ENCODE measurements at places on chromosomes 12 and 14.

- no peak for DNase-seq
These were observed 118.8 kb downstream of the DPF3 start for GRCh38 chr14:72774894-72775620.

DNA sequence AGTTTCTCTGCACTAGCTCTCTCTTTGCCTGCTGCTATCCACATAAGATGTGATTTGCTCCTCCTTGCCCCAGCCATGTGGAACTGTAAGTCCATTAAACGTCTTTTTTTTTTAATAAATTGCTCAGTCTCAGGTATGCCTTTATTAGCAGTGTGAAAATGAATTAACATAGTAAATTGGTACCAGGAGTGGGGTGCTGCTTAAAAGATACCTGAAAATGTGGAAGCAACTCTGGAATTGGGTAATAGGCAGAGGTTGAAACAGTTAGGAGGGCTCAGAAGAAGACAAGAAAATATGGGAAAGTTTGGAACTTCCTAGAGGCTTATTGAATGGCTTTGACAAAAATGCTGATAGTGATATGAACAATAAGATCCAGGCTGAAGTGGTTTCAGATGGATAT, 159.8 kb downstream of the FSCB start:
- DNase-seq: no peak

DNA sequence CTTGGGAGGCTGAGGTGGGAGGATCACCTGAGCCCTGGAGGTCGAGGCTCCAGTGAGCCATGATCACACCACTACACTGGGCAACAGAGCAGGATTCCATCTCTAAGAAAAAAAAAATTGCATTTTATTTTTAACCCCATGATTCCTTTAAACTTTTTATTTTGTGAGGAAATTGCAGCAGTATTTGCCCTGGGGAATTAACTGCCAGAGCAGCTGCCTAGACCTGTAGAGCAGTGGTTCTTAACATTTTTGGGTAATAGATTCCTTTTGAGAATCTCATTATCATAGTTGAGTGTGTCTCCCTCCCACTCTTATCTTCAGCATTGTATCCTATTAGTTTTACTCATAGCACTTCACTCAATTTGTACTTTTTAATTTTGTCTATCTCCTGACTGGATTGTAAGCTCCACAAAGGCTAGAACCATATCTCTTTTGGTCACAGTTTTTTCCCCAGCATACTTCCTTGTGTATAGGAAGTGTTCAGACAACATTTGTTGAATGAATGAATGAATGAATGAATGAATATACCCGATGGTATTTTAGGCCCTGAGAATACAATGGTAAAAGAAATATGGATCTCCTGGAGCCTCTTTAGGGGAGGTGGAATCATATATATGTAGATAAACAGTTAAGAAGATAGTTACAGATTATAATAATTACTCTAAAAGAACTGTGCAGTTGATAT, 40.6 kb downstream of the BRMS1L start:
- no peak for DNase-seq

GRCh38 chr14:73245480-73246325, 8.4 kb downstream of the PAPLN start:
- DNase-seq: peak; percentile 48

DNA sequence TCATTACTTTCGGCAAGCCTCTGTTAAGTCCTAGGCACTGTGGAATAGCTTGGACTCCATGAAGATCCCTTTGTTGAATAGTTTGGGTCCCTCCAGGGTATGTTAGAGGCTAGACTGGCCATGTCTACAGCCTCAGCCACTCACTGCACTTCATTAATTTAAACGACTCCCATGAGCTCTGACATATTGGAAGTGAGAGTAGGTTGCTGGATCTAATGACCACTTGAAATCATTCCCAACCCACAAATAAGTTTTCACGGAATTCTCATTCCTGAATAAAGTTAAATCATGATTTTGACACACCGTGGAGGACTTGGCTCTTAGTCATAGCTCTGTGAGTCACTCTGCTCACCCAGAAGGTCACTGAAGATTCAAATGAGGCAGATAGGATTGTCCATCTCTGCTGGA, 21.4 kb upstream of the APPL2 start:
- DNase-seq: peak; percentile 41

DNA sequence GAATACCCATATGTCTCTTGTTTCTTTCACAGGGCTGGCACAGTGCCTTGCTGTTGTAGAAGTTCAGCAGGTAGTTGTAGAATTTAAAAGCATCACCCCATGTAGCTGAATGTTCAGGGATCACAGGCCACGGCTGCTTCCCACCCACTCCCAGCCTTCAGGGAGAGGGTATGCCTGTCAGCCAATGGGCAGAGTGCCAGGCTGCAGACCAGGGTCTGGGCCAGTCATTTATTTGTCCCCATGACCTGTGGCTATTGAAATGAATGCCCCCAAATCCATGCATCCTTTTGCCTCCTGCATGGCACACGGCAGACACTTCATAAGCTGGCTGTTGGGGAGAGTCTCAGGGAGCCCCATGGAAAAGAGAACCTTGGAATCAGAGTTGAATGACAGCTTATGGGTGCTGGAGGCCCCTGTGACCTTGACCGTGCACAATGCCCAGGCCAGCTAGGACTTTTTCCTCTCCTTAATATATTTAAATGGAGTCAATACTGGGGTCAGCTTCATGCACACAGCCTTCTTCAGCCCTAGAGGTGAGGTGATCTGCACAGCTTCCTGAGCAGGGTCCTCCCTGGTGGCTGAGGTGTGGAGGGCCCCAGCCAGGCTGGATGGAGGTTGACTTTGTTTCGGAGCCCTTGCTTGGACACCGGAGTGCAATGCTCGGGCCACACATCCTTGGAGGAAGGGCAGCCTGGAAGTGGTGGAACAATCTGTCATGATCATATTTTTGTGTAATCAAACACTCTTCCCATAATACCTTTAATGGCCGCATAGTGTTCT, 45.3 kb downstream of the PRMT8 start:
- no peak for DNase-seq

GRCh38 chr14:61841145-61841544, 78.9 kb downstream of the SNAPC1 start:
- peak; percentile 40 for DNase-seq

DNA sequence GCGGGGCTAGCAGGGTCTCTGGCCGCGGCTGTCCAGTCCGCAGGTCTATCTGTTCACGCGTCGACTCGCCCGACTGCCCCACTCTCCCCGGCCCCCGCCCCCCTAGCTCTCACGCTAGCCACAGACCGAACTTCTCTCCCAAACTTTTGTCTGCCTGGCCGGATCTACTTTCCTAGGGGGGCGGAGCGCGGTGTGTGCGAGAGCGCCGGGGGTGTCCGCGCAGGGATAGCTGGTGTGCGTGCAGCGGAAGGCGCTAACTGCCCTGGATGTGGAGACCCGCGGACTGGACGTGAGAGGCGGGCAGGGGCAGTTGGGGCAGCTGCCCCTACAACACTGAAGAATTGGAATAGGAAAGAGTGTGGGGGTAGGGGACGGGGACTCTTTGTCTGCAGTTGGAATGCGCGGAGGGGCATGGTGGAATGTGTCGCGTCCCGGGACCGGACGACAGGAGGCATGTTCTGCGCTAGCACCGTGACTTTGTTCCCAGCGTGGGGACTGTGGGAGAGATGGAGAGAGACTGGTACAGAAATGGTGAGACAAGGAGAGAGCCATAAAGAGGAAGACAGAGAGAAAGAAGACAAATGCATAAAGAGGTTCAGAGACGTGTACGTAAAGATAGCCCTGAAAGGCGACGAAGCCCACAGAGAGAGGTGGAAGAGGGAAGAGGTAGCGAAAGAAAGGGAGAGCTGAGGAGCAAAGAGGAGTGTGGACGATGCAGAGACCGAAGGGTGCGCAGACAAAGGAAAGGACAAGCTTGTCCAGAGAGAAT, at the start of gene AJUBA:
Gene AJUBA (minus strand): TSS at position 75 of the 769 bp plus-strand sequence. CDS start 285 bp downstream, outside the sequence.
- peak; percentile 95 for DNase-seq

GRCh38 chr12:110058875-110059615, 10.7 kb upstream of the C12orf76 start:
- DNase-seq: no peak

DNA sequence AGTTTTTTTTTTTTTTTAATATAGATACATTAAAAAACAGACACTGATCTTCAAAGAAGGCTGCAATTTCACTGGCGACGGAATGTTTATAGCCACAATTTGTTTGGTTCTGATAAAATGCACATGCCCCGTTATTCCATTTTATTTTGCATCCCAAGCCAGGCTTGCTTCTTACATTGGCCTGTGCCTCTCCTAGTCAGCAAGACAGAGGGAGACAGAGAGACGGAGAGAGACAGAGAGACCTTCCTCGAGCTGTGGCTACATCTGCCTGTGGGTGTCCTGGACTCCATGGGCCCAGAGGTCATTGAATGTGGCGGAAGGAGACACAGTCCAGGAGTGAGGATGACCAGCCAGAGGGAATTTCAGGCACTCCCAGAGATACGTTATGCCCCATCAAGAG, 926.6 kb downstream of the VRK1 start:
- DNase-seq: no peak

DNA sequence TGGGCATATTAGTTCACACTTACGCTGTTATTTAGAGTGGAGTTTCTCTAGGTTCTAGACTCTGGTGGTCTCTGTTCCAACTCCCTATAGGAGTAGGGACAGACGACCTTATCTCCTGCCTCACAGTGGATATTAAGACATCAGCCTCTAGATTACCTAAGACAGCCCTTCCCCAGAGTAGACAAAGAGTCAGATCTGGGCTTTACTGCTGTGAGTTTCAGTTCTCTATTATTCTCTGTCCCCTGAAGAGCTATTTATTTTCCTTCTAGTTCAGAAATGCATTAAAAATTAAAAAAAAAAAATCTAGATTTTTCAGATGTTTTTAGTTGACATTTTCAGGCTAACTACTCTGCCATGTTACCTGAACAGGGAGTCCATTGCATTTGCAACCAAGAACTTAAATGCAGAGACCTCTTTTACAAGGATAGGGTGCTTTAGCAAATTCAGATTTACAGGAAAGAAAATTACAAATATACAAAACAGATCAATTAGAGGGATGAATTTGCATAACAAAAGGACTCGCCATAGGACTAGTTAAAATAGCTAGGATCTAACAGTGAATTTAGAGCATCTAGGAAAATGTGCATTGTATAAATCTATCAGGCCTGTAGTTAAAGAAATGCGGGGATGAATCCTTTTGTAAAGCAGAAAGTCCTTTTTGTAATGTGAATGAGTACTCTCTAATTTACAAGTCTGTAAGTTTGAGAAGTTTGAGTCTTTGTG, 381.4 kb downstream of the APAF1 start:
- no peak for DNase-seq

- DNase-seq: no peak
These were observed 78.3 kb downstream of the SERPINA3 start for GRCh38 chr14:94690486-94690885.

GRCh38 chr12:19941096-19941495, 427.2 kb upstream of the PDE3A start:
- DNase-seq: no peak
